ENCODE measurements at places on chromosomes 3 and 15. TPM values are rescaled to one million over a fixed set of nuclear protein-coding genes. Genes with fewer than 3 reads are reported as not detected.

Gene ASB14
- total RNA-seq: not detected

Gene FAM131A
- total RNA-seq: 9.4 TPM

Gene ST6GAL1
- total RNA-seq: 16.7 TPM

Gene WDR72
- under 0.01 TPM for total RNA-seq
